Airway epithelial cell (primary cell): ENCODE measurements at places on chromosomes 1 and 21. TPM values are rescaled to one million over a fixed set of nuclear protein-coding genes. Genes with fewer than 3 reads are reported as not detected.

The RNU1-3 gene
- total RNA-seq = under 0.01 TPM in 2 replicates

The HAPLN2 gene
- total RNA-seq = not detected in 2 replicates

The CACYBP gene
- total RNA-seq = 115 and 122 TPM in 2 replicates

The SPATA46 gene
- not detected in 2 replicates for total RNA-seq

The MTARC2 gene
- total RNA-seq = 2.0 and 5.8 TPM in 2 replicates

The RORC gene
- 0.05 and 0.35 TPM in 2 replicates for total RNA-seq

The KRTAP21-2 gene
- total RNA-seq = not detected in 2 replicates

The OPRD1 gene
- total RNA-seq = not detected in 2 replicates

The PRKAA2 gene
- total RNA-seq = 1.5 and 1.9 TPM in 2 replicates

The ATP6V1G3 gene
- total RNA-seq = not detected in 2 replicates

The CR1 gene
- total RNA-seq = not detected in 2 replicates

The LRIF1 gene
- 8.8 and 17.0 TPM in 2 replicates for total RNA-seq

The RNU1-4 gene
- under 0.01 TPM in 2 replicates for total RNA-seq

The LDLRAD1 gene
- 0.35 and 0.42 TPM in 2 replicates for total RNA-seq

The EEIG2 gene
- 1.6 and 2.3 TPM in 2 replicates for total RNA-seq
